ENCODE measurements at places on chromosomes 1 and 21.

DNA sequence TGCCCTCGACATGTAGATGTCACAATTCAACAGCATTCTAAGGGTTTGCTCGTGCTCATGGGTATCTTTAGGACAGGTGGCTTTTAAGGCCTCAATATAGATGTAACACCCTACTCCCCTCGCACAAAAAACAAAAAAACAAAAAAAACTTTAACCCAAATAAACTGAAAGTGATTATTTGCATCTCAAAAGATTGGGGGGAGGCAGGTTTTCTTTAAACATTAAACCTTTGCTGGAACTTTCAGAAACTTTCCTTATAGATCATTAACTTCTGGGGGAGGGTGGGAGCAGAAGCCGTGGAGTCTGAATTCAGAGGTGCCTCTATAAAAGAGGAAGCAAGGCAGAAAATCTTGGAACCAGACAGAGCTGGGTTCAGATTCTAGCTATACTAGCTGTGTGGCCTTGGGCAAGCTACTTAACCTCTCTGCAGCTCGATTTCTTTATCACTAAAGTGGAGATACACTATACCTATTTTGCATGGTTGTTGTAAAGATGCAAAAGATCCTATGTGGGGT is 3.2 kb upstream of the KIAA1614 start:
- no peak for DNase-seq

- DNase-seq = no peak
These were observed 2.2 kb upstream of the KRTAP10-6 start for GRCh38 chr21:44594406-44594916.

- DNase-seq = no peak
These were observed 4.1 kb downstream of the PPT1 start for GRCh38 chr1:40092706-40093639.

GRCh38 chr1:202815120-202815519 is 4.4 kb downstream of the PCAT6 start:
- no peak for DNase-seq

DNA sequence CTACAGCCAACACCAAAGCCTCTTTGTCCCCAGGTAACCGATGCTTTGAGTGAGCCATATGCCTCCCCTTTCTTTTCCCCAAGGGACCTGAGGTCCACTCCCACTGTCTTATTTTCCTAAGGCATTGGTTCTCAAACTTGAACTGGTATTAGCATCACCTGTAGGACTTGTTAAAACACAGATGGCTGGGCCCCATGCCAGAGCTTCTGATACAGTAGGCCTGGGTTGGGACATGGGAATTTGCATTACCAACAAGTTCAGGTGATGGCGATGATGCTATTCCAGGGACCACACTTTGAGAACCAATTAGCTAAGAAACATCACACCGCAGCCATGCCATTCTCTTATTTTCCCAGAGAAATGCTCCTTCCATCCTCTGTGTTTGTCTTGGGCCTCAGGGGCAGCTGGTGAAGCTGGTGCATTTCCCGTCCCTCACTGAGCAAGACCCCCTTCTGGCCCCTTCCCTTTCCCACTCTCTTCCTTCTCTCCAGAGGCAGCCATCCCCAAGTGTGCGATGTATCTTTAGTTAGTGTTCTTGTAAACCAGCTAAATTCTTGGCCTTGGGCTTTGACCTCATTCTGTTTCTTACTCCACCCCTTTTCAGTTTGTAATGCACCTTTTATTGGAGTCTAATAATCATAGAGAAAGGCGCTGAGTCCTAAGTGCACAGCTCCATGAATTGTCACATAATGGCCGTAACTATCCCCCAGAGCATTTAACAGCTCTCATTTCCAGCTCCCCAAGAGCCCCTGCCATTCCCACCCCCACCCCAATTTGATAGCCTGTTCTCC is 14.2 kb upstream of the TTC22 start:
- DNase-seq = no peak

DNA sequence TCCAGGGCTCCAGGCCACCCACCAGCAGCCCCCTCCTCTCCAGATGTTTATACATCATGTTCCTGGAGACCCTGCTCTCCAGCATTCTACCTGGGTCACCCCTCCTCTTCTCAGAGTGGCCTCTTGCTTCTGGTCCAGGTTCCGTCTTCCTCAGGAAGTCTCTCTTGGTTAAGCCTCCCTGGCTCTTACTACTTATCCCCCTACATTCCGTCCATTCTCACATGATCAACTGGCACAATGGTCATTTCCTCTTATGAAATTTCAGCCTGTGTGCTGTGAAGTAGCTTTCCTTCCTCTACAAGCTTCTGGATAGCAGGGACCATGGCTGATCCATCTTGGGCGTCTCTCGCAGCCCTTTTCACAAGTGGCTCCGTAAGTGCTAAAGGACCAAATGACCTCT is 33.9 kb upstream of the ATP2B4 start:
- no peak for DNase-seq

GRCh38 chr1:13587256-13588030 is 3.8 kb downstream of the PDPN start:
- DNase-seq = no peak

DNA sequence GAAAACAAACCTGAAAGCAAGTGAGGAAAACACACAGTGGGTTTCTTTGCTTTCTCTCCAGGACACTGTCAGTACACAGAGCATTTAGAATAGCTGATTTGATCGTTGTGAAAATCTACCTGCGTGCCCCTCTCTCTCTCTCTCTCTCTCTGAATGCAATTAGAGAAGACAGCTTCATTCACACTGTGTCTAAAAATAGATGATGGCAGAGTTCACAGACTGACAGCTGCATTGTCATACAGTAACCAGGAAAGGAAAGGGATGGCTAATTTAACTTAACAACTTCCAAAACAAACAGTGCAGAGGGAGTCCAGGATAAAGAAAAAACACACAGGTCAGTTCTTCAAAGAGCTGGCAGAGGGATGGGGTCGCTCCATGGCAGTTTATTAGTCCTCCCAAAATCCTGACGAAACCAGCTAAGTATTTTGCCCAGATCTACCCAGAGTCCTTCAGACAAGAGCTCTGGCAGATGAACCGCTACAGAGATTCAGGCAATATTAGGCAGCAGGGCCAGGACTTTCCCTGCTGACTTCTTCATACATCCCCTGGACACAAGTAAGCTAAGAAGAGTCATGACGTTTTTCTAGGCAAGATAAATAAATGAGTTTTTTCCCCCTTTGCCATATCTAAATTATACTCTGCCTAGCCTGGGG is 58.9 kb downstream of the WLS start:
- no peak for DNase-seq

DNA sequence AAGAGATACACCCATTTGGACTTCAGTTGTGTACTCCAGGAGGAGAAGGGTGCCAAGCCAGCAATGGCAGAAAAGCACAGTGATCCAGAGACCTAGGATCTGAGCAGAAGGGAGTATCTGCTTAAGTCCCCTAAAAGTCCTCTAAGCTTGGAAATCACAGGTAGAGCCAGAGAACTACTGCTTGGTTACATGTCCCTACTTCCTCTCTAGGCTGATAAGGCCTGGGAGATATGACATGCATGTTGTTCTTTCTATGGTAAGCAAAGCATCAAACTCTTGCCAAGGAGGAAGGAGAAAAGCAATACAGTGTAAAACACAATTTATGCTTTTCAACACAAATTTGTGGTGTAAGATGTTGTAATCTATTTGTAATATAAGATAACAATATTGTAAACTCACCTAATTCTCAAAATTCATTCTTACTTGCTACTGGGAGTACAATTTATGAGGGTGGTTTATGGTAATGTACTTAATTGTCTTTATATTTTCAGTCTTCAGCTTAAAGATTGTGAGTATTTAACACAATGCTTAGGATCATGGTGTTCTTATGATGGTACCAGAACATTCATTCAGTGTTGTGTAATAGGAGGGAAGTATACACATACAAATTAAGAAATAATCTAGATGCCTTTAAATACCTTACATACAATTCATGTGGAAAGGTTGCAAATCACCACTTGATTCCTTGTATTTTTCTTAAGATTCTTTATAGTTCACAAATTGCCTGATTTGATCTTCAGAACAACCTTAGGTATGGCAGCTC is 49.1 kb upstream of the GNG12 start:
- no peak for DNase-seq

DNA sequence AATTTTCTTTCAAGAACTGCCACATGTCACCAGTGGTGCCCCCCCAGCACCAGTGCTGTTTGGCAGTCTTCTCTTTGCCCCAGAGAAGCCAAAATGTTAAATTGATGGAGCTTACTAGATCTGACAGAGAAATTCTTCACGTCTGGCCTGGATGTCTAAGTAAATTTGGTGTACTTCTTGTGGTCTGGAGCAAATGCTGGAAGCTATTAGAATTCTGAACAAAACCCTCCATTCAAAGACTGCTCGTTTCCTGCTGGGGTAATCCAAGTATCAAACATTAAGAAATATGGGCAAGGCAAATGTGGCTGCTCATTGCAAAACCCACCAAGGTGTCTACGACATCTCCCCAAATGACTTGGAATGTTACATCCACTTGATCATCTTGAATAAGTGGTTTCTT is 92.3 kb downstream of the ROR1 start:
- DNase-seq = no peak

GRCh38 chr21:16312321-16312720 is 582.5 kb downstream of the USP25 start:
- DNase-seq = no peak

DNA sequence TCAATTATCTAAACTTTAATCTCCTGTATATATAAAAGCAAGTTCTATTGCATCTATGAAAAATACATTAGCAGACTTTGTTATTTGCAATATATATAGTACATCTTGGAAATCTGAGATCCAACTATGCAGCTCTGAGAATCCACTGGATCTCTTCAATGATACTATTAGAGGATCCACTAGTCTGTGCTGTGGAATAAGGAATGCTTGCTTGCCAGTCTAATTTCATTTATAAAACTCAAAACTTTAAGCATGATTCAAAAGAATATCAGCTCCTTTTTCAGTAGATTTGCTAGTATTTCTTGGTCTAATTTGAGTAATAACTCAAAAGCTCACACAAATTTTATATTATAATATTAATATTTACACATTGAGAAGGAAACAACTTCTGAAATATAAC is 115.1 kb downstream of the SPATA6 start:
- no peak for DNase-seq

- DNase-seq = no peak
These were observed 28.5 kb upstream of the SELENON start for GRCh38 chr1:25771221-25772114.

- DNase-seq = no peak
These were observed 5.9 kb downstream of the LMO4 start for GRCh38 chr1:87334351-87335174.

DNA sequence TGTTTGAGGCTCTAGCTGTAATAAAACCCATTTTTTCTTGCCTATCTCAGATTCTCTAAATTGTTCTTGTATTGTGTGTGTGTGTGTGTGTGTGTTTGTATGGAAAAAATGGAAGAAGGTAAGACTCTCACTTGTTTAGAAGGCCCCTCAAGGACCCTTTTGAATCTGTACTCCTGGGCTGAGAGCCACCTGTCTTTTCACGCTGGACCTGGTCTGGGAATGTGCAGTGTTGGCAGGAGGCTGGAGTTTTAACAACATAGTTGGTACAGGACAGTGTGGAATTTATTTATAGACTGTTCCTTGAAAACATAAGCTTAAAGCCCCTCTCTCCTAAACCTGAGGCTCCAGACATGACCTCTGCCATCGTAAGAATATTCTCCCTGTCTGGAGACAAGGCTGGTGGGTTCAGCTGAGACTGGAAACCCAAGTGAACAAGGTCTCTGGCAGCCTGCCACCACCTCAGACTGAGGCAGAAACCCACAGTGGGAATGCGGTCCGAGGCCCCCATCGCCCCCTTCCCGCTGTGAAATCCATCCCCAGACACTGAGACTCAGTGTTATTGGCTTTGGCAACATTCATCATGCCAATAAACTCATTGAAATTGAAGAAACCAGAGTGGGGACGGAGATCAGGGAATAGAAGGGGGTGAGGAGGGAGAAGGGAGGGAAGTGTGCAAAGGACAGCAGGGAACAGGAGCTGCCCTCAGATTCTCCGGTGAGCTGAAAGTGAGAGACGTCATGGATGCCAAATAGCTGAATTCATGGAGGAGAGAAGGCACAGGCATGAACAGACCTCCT is 24.6 kb upstream of the PLXNA2 start:
- no peak for DNase-seq

- DNase-seq = no peak
These were observed 237.0 kb downstream of the PTPRU start for GRCh38 chr1:29473161-29473855.

DNA sequence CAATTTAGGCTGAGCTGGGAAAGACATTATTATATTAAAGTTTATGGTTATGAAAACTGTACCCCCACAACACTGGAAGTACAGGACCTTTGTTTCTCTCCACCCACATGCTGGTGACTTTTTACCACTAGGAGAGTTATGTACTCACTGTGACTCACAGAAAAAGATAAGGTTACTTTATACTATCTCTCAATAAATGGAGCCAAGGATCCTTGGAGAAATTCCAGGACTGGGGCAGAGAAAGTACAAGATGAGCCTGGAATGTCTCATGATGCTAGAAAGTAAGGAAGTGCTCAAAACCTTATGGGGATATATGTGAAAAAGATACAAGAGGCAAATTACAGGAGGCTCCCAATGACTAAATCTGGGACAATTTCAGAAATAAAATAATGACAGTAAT is 63.9 kb upstream of the C1orf105 start:
- DNase-seq = no peak

GRCh38 chr21:38236232-38236631 is 20.6 kb upstream of the KCNJ15 start:
- no peak for DNase-seq

DNA sequence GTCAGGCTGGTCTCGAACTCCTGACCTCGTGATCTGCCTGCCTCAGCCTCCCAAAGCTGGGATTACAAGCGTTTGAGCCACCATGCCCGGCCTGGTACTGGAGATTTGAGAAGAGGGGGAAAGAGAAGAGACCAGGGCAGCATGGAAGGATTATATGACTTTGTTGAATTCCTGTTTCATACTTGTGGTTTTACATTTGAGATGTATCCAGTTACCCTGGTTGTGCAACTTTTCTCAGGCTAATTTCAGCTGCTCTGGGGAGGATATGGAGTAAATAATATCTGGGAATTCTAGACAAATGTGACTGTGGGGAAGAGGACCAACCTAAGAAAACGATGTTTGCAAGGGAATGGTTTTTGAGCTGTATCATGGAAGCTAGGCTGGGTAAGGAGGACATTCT is 89.5 kb upstream of the GREM2 start:
- no peak for DNase-seq

GRCh38 chr1:32063261-32063681 is 9.5 kb upstream of the TMEM39B start:
- DNase-seq = no peak

GRCh38 chr1:70048336-70049094 is 156.9 kb downstream of the LRRC40 start:
- DNase-seq = no peak
